ENCODE measurements at places on chromosomes 12 and 14.

DNA sequence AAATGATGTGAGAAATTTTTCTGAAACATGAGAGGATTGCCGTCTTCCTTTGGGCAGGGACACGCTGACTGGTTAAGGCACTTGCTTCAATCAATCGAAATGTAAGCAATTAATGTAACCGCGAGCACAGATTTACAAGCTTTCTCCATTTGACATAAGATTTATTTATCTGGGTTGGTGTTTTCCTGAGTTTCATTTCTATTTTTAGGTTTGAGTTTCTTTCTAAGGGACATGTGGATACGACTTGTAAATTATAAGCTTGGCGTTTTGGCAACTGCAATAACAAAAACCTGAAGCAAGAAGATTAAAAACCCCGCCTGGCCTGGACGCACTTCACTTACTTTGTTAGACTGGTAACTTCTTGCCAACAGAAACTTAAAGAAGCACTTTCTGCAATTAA lies 20.3 kb upstream of the SINHCAF start:
- no peak for DNase-seq

GRCh38 chr14:69841656-69842055 lies 37.6 kb upstream of the SMOC1 start:
- no peak for DNase-seq

DNA sequence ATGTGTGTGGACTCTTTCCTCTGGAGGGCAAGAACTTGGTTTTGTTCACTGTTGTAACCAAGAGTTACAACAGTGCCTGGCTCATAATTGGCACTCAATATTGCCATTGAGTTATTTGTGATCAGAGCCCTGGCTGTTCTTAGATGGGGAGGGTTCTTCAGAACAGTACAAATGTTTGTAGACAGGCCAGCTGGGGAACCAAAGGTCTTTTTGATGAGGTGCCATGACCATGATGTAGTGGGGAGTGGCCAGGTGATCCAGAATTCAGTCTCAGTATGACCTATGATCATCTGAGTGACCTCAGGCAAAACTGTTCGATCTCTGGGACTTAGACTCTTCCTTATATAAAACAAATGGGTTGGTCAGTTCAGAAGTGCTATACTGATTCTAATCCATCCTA lies 3.3 kb upstream of the PRKAB1 start:
- no peak for DNase-seq

- peak; percentile 36 for DNase-seq
Observed at GRCh38 chr12:51729331-51729730, 119.2 kb downstream of the FIGNL2 start.

- DNase-seq: peak; percentile 85
Observed at GRCh38 chr12:96882862-96883261, 24.2 kb upstream of the NEDD1 start.

GRCh38 chr14:94058128-94058673 lies 22.8 kb downstream of the DDX24 start:
- DNase-seq: no peak

DNA sequence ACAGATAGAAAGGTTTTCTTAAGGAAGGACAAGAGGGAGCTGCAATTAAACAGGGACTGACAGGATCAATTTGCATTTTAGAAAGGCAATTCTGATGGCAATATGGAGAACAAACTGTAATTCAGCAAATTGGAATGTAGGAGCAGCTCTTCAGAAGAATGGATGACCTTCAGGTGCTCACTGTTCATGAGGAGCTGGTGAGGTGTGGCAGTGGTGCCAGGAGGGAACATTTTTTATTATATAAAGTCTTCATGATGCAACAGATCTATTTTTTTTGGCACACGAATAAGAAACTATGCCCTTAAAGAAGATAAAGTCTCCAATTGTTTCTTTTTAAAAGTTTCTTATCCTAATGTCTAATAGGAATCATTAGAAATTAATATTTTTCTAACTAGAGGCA lies 151.7 kb downstream of the SLC38A4 start:
- DNase-seq: no peak

DNA sequence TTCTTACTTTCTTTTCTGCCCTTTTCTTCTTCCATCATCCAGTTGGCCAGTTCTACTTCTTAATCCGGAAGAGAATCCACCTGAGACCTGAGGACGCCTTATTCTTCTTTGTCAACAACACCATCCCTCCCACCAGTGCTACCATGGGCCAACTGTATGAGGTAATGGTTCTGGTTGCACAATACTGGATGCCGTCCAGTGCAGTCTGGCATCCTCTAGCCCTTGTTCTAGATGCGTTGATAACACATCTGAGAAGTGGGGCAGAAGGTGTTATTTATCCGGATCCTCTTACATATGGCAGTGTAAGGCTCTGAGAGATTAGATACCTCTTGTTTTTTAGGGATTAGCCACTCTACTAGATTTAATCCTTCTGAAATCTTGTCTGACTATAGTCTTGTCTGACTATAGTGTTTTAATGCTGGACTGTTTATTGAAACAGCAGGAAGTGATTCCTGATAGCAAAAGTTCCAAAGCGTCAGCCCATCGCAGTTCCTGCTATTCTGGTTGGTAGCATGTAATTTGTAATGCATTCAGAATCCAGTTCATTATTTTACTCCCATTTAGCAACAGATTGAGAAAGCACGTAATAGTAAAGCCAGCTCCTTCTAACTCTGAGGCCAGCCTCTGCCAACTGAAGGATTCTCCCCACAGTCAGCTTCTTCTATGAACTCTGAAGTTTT lies 7.9 kb downstream of the GABARAPL1 start:
- DNase-seq: no peak

DNA sequence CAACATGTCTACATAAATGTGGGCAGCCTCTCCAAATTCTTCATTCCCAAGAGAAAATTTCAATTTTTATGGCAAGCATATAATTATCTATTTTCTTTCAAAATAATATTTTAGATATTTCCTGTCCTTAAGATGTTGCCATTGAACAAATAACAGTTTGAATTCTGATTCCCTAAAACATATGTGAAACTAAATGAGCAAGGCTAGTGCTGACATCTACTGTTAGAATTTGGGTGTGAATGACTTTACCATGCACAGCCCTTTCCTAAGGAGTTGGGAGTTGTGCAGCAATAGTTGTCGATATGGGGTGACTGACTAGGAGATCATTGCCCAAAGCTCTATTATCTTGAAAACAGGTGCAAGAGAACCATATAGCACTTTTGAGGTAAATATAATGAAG lies 108.2 kb upstream of the SLC38A4 start:
- peak; percentile 79 for DNase-seq

- no peak for DNase-seq
Observed at GRCh38 chr12:16238661-16239060, 38.8 kb downstream of the SLC15A5 start.

DNA sequence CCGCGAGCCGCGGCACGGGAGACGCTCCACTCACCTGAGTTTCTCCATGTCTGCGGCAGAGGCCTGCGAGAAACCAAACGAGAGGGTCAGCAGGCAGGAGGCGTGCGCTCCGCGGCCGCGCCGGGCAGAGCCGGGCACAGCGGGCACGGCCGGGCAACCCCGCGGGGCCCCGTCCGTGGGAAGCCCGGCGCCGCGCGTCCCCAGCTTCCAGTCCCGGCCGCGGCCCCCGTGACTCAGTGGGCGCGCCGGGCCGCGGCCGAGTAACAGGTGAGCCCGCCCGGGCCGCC lies 19.4 kb downstream of the BEGAIN start:
- DNase-seq: no peak

DNA sequence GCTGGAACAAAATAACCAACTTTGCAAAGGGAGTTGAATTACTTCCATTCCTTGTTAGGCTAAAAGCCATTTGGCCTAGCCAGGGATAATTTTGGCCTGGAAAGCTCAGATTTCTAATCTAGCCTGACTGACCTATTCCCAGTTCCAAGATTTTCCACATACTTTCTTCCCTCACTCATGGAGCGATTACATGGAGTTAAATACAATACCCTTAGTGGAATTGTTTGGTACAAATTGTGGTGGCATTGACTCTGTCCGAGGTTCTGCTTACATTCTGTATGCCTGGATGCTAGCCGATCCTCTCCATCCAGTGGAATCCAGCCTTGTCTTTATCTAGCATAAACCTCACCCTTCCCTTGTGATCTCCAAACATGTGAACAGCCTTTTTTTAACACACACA lies 965.1 kb downstream of the DIO2 start:
- DNase-seq: no peak

GRCh38 chr14:45359746-45360145 lies 106.7 kb upstream of the MIS18BP1 start:
- peak; percentile 35 for DNase-seq

DNA sequence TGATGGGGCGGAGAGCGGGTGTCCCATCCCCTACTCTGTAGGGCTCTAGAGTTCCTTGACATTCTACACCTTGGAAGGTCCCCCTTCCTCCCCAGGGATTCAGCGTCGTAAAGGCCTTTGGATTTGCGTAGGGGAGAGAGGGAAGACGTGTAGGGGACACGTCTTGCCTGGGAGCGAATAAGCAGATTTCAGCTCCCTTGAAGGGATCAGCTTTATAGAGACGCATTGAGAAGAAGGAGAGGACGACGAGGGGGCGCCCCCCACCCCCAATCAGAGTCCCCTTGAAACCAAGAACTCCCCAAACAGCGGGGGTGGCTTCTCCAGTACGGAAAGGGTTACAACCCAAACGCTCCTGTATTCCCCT lies 324 bp downstream of the CALCOCO1 start:
- DNase-seq: peak; percentile 18

DNA sequence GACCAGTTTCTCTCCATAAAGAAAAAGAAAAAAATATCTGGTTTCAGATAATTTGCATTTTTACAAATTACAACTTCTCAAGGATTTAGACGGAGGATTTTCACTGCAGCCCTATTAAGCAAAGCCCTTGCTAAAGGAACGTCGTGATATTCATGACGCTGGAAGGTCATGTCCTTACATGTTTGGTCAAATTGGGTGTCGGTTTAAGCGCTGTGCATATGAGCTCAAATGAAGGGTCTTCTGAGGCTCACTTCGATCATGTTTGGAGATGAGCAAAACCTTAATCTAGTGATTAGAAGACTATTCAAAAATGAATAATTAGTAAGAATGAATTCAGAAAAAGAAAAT lies 67.3 kb upstream of the USP15 start:
- DNase-seq: no peak

DNA sequence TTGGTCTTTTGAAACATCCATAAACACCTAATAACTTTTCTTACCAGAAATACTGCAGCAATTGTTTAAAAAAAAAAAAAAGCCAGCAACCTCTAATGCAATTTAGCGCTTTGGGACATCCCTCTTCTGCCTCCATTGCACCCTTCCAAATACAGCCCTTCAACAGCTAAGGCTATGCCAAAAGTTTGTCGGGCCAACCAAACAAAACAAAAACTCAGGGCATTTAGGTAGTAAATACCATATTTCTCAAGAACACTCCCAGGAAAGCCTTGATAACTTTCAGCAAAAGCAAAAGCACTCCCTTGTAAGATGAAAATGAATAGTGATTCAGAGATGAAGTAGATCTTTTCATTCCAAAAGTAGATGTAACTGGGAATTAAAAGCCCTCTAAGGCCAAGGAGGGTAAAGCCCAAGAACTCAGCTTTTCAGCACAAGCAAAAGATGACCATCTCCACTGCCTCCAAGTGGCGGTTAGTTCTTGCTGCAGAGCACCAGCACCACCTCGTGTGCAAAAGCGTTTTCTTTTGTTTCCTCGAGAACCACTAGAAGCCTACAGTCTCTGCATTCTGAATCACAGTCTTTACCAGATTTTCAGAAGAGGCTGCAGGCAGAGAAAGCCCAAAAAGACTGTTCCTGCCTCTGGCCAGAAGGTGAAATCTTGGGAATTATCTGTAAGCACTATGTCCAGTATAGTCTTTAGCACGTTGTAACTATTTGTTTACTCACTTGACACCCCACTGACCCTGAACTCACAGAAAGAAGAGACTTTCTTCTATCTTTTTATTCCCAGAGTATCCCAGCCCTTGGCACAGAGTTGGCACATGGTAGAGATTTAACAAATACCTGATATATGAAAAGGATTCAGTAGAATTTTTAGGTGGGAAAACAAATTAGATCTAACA lies 53.1 kb downstream of the SIX6 start:
- peak; percentile 73 for DNase-seq

GRCh38 chr14:103066399-103066798 lies 9.1 kb upstream of the CDC42BPB start:
- no peak for DNase-seq

DNA sequence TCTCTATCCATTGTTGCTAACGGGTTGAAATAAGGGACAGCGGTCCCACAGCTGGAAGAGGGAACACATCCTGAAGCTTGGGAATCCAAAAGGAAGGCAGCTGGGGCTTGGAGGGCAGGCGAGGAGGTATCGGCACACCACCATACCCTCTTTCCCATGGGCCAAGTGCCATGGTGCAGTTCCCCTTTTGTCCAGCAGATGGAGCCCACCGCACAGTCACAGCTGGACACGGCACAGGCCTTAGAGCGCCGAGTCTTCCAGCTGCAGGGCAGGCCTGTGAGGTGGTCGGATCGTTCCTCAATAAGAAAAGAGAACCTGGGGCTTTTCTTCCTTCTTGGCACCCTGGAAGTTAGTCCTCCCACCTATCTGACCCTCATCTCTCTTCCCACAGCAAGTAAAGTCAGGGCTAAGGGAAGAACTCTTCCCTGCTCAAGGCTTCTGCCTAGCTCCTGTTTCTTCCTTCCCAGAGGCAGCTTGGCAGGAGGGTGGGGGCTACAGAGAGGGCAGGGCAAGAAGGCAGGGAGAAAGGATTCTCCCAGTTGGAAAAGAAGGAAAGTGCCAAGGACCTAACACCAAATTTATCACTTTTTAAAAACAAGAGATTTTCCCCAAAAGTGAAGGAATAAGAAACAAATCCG lies 8.6 kb downstream of the PPP1R1A start:
- DNase-seq: peak; percentile 68

- peak; percentile 41 for DNase-seq
Observed at GRCh38 chr12:27572486-27573255, 48.7 kb downstream of the PPFIBP1 start.

- no peak for DNase-seq
Observed at GRCh38 chr12:95497031-95497430, 23.1 kb downstream of the METAP2 start.

- peak; percentile 14 for DNase-seq
Observed at GRCh38 chr12:4356041-4356327, 23.5 kb downstream of the FGF23 start.

- DNase-seq: no peak
Observed at GRCh38 chr12:41311883-41312282, 123.8 kb downstream of the PDZRN4 start.

DNA sequence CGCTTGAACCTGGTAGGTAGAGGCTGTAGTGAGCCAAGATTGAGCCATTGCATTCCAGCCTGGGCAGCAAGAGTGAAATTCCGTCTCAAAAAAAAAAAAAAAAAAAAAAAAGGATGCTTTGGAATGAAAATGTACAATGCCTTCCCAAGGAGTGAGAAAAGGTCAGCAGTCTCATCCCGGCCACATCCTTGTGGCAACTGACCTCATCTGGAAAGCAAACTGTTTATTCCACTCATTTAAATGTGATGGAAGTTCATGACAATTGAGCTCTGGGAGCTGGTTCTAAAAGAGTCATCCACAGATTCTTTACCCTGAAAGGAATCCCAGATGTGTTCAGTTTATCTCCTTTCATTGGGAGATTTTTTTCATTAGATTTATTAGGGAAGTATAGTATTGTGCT lies 19.4 kb upstream of the LIMA1 start:
- DNase-seq: no peak

DNA sequence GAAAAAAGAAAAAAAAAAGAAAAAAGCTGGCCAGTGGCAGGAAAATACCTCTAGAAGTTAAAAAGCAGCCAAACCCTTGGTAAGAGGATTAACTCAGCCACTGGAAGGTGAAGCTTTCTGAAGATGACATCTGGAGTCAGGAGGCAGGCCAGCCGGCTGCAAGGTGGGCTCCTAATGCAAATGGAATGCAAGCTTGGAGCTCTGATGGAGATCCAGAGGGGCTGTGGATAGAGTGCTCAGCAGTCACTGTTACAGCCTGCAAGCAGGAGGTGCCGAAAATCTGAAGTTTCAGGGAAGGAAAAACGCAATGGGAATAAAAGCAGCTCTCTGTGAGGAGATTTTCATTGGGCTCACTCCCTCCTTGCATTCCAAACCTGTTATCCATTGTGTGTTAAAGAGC lies 41.0 kb downstream of the GSC start:
- DNase-seq: no peak

Data from fibroblast of skin of back (primary cell).